Activated T-helper 1 cell treated with anti-CD3 and anti-CD28 coated beads, Interleukin-2, amount 50 U/mL, for 16 hours (primary cell): ENCODE measurements at places on chromosomes 2 and 18.

DNA sequence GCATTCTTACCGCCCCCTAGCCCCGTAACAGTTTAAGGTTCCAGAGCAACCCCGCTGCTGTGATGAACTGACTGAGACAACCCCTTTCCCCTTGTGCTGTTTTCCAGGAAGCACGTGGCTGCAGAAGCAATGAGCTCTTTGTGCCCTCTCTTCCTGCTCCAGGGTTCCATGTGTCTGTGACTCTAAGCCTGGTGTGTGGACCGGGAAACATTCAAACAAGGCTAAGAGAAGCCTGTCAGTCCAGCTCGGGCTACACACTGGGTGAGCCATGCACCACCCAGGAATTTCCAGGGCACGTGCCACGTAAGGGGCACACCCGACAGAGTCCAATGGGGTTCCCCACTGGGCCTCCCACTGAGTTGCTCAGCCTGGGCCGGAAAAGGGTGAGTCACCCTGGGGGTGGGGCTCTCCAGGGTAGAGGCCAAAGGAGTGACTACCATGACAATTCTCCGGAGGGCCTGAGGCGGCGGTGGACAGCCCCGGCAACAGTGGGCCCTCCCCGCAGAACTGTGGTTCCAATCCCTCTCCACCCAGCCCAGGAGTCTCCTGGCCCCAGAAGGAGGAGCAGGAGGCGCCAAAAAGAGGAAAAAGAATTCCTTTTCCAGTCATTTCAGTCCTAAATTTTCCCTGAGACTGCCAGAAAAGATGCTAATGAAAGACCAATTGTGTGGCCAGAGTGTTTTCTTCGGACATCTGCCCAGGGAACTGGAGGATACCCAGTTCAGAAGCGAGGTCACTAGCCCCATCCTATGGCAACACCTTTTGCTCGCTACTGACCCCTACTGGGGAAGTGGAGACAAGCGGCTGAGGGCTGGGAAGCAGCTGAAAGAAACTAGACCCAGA lies 157.8 kb upstream of the SLC1A4 start:
- DNase-seq, result peak; percentile 80

GRCh38 chr2:175742367-175742766 lies 259.7 kb downstream of the LNPK start:
- DNase-seq, result no peak

DNA sequence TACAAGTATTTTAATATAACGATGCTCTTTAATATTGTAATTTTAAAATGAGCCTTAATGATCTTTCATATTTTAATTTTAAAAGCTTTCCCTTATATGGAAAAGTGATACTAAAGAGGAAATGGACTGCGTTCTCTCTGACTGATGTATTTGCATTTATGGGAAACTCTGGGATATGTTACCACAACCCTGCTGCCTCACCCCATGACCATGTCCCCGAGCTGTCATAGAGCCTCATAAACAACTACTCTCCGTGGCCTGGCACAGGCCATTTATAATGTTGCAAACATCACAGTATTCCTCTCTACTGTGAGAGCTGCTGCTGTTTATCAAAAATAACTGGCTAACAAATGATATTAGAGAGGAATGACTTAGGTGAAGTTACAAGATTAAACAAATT lies 75.8 kb upstream of the SEC11C start:
- DNase-seq, result no peak

GRCh38 chr2:209977386-209978239 lies 24.8 kb upstream of the RPE start:
- DNase-seq, result no peak

DNA sequence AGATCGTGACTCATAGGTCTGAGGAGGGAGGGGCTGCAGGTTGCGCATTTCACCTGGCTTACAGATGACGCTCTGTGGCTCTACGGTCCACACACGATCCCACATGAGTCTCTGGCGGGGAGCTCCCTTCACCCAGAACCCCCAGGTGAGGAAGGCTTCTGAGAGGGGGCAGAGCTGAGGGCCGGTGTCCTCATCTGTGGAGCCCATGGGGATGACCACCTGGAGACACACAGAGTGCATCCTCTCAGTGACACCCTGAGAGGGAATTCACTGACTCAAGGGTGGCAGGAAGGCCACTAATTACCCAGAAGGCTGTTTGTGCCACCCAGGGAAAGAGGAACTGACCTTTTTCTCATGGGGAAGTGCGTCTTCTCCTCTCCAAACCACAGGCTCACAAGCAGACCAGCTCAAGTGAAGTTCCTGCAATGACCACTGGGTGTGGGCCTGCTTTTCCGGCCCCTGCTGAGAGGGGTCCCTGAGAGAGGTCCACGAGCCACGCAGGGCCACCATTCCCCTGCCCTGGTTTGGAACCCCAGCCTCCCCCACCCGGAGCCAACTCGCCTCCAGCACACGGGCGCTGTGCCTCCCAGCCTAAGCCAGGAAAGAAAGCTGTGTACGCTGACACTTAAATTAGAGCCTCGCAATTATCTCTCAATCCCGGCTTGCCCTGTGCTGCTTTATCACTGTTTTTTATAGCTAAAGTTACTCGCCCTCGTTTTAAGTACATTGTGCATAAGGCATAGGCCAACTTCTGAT lies 114.1 kb downstream of the BCL11A start:
- no peak for DNase-seq

GRCh38 chr2:45045706-45046105 lies 36.5 kb upstream of the SIX2 start:
- DNase-seq, result no peak

- DNase-seq, result no peak
Measured at GRCh38 chr2:155690785-155691184, 641.7 kb downstream of the NR4A2 start.

GRCh38 chr2:110867078-110867477 lies 134.7 kb downstream of the ACOXL start:
- no peak for DNase-seq

DNA sequence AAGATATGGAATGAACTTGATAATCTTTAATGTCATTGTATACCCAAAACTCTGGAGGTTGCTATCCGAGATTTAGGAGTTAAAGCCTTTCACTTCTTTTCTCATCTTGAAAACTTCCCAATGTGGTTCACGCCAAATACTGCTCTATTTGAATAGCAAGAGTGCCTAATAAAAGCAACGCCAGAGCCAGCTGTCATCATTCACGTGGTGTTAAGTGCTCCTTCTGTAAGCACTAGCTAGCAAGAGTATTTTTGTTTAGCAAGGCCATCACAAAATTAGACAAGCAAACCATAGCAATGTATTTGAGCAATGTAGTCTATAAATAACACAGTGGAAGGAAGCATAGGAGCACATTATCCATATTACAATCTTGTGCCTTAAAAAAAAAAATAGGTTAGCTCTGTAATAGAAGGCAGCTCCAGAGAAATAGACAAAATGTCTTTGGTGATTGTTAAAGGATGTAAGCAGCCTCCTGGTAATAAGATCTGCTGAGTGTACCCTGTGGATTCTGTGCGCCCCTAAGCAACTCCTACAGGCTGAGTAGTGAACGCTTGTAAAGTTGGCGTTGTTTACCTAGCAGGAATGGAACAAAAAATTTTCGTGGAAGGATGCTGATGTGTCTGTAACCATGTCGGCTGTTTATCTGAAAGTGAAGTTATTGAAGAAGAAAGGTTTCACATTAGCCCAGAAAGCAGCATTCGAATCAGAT lies 518.0 kb downstream of the CNTNAP5 start:
- DNase-seq, result no peak

- no peak for DNase-seq
Measured at GRCh38 chr2:199430214-199430613, 27.5 kb downstream of the SATB2 start.
